Heart right ventricle (tissue), 16 donors: ENCODE measurements at places on chromosomes 5 and 9. TPM values are rescaled to one million over a fixed set of nuclear protein-coding genes. Genes with fewer than 3 reads are reported as not detected.

DNA sequence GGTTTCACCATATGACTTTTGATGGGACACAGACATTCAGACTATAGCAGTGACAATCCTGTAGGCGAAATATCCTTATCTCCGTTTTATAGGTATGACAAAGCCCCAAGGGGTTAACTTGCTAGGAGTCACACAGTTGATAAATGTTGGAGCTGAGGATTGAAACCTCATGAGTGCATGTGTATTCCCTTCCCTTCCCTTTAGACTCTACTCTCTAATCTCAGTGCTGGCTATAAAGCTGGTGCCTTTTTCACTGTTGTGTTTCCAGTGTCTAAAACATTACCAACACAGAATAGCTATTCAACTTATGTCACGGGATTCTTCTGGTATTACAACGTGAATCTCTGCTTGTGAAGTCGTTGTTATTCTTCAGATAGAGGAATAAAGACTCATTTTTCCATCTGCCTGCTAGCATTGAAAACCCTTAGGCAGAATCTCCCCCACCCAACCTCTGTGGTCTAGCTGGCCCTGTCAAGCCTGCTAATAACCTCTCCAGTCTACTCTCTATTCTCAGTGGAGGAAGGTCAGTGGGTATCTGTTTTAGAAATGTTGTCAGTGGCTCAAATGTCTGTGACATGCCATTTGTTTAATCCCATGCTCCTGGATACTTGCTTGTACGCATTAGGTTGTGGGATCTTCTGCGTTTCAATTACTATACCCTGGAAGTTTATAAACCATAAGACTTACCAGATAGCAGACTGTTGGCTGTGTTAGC, 121.2 kb downstream of the TLE4 start:
- H3K4me1 ChIP-seq, result no peaks in the 10 kb centered on the region
- no peak overlapping the region for H3K4me3 ChIP-seq
- H3K27me3 ChIP-seq, result no peaks in the 10 kb centered on the region
- no peak overlapping the region for H3K27ac ChIP-seq
- no peak for DNase-seq
- H3K36me3 ChIP-seq, result no peaks in the 10 kb centered on the region

DNA sequence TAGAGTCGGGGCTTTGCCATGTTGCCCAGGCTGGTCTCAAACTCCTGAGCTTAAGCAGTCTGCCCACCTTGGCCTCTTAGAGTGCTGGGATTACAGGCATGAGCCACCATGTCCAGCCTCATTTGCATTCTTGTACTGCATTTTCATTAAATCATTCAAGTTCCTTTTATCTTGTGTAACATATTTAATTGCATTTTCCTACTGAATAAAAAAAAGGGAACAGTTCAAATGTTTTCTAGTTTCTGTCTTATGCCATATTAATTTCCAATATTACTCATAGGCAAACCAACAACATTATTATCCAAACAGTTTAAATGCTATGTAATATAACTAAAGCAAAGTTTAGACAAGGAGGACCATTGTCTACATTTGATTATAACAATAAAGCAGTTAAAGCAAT, 6.1 kb downstream of the SLC31A1 start:
- no peak overlapping the region for H3K4me3 ChIP-seq
- peaks cover 7% of the 10 kb centered on the region for H3K36me3 ChIP-seq
- DNase-seq, result no peak

GRCh38 chr9:114119242-114120191, 20.4 kb upstream of the KIF12 start:
- no peak overlapping the region for H3K27ac ChIP-seq
- no peaks in the 10 kb centered on the region for H3K27me3 ChIP-seq
- H3K4me1 ChIP-seq, result peaks cover 11% of the 10 kb centered on the region
- DNase-seq, result no peak
- no peak overlapping the region for H3K4me3 ChIP-seq
- H3K36me3 ChIP-seq, result no peaks in the 10 kb centered on the region

DNA sequence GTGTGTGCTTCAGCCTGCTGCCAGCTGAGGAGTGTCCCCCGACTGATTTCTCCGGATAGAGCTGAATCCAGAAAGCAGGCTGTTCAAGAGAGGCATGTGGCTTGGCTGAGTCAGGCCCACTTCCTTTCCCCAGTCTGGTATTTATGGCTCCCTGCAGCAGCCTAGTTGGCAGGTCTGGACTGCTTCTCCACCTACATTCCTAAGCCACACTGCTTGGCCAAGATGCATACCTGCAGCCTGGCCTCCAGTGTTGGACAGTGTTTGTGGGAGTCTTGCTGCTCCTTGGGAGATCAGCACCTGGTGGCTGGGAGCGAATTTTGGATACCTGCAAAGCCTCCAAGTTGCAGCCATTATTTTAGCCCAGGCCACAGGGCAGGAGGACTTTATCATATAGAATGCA, 670.8 kb downstream of the ACTL7B start:
- DNase-seq, result no peak
- no peaks in the 10 kb centered on the region for H3K27me3 ChIP-seq
- no peak overlapping the region for H3K4me3 ChIP-seq
- no peak overlapping the region for H3K27ac ChIP-seq
- H3K36me3 ChIP-seq, result no peaks in the 10 kb centered on the region
- no peaks in the 10 kb centered on the region for H3K4me1 ChIP-seq

DNA sequence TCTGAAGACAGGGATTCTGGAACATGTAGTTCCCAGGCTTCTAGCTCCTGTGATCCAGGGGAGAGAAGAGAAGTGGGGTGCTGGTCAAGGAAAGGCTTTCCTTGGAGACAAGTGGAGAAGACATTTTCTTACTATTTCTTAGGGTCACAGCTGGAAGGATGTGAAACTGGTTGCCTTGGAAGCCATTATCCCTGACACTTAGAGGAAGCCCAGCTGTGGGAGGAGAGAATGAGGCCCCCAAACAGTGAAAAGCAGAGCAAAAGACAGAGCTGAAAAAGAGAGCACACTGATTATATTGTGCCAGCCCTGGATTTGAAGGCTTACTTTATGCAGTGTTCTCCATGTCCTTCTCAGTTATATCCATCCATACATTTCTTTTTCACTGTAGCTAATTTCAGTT, 17.5 kb upstream of the SHB start:
- no peak overlapping the region for H3K4me3 ChIP-seq
- H3K36me3 ChIP-seq, result no peaks in the 10 kb centered on the region
- H3K4me1 ChIP-seq, result peaks cover 10% of the 10 kb centered on the region
- H3K27ac ChIP-seq, result no peak overlapping the region

DNA sequence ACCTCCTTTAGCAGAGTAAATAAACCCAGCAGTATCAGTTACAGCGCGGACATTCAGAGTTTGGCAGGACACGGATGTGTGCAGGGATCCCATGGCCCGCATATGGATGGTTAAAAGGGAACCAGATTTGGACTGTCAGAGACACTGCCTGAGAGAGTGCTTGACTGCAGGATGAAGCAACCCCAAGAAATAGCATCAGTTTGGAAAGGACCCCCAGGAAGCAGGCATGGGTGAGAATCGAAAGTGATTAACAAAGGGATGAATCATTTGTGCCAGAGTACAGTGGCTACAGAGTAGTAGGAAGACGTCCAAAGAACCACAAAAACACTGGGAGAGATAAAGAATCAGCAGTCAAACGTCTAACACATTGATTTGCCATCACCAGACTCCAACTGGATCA, 5.5 kb downstream of the C7 start:
- no peak overlapping the region for H3K4me3 ChIP-seq
- peak overlapping the region; percentile 60 for H3K27ac ChIP-seq
- no peak for DNase-seq

DNA sequence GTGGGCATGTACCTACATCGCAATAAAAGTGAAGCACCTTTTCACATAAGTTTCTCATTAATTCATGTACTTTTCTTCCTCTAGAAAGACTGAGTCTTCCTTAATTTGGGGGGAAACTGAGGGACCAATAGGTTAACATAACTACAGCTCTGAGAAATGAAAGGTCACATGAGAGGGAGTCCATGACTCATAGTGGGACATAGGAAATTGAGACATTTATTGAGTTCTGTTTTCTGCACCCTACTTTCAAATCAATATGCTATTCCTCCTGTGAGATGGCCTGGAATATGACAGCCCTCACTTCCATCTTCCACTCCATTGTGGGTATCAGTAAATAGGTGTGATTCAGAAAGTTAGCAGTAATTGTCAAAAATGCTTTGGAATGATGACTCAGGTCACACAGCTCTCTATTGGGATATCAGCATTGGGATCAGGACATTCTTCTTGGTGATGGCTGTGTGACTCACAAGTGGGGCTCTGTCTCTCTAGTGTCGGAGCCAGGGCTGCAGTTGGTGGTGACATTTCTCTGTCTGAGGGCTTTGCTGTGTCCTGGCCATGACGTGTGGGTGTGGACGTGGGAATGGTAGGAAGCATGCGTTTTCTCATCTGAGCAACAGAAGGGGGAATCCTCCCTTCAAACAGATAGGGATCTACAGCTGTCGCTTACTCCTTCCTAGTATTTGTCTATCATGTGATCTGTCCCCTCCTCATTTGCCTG, 125.0 kb downstream of the TRIO start:
- H3K27me3 ChIP-seq, result no peaks in the 10 kb centered on the region
- no peak overlapping the region for H3K4me3 ChIP-seq
- no peak for DNase-seq
- H3K36me3 ChIP-seq, result no peaks in the 10 kb centered on the region

- no peak overlapping the region for H3K4me3 ChIP-seq
- no peaks in the 10 kb centered on the region for H3K27me3 ChIP-seq
- no peaks in the 10 kb centered on the region for H3K4me1 ChIP-seq
- no peaks in the 10 kb centered on the region for H3K36me3 ChIP-seq
- no peak overlapping the region for H3K27ac ChIP-seq
These were observed 83.8 kb upstream of the RASA1 start for GRCh38 chr5:87183896-87184295.

- peak; percentile 70 for DNase-seq
- peak within 1 kb of the TSS; percentile 92 for H3K4me3 ChIP-seq
- H3K27me3 ChIP-seq, result no peaks in the 10 kb centered on the region
- peak within 1 kb of the TSS; percentile 92 for H3K27ac ChIP-seq
- H3K4me1 ChIP-seq, result peaks cover 29% of the 10 kb centered on the region
- no peaks in the 10 kb centered on the region for H3K36me3 ChIP-seq
These were observed at the start of gene CCNJL for GRCh38 chr5:160312134-160312959. Gene CCNJL, minus strand, starts transcription at chr5:160312564. Its CDS starts 641 bp downstream, at chr5:160311923.

DNA sequence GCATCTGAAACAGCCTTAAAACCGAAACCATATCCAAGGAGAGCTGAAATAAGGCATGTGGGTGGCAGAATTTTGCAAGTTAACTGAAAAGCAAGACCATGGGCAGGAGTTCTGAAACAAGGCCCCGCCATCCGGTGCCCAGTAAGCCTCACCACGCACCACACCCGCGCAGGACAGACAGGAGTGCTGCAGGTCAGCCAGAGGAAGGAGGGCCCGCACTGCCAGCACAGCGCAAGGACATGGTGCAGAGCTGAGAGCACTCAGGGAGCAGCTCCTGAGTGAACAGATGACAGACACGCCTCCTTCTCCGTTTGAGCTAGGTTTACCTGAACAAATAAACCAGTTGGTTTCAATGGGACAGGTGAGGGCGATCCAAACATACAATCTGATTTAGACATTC, 16.5 kb upstream of the ISCA1 start:
- no peaks in the 10 kb centered on the region for H3K27me3 ChIP-seq
- H3K36me3 ChIP-seq, result peaks cover 100% of the 10 kb centered on the region
- H3K4me3 ChIP-seq, result no peak overlapping the region
- no peak for DNase-seq
- no peak overlapping the region for H3K27ac ChIP-seq

DNA sequence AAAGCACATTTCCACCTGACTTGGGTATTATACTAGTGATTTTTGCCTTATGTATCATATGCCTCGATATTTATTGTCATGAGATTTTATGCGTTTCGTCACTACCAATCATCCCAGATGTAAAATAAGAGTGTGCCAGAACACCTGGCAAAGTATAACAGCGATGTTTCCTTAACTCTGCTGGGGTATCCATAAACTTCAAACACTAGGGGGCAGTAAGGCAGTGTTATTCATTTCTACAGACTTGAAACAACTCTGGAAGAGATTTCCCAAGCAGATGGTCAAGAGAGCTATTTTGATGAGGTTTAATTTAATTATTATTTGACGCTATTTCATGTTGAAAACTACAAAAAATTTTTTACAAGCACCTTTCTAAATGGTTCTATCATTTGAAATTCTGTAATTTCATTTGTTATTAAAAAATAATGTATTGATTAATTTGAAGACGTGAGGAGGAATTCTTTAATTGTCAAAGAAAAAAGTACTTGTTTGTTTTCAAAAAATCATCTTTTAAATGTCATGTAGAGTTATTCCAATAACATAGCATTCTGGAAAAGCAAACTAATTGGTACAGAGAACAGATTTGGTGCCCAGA, 388.5 kb upstream of the CTNND2 start:
- no peaks in the 10 kb centered on the region for H3K27me3 ChIP-seq
- no peak overlapping the region for H3K27ac ChIP-seq
- no peaks in the 10 kb centered on the region for H3K4me1 ChIP-seq
- no peak overlapping the region for H3K4me3 ChIP-seq
- no peak for DNase-seq

GRCh38 chr9:135794057-135794335, 92.0 kb downstream of the KCNT1 start:
- H3K27ac ChIP-seq, result no peak overlapping the region
- H3K4me1 ChIP-seq, result peaks cover 15% of the 10 kb centered on the region

DNA sequence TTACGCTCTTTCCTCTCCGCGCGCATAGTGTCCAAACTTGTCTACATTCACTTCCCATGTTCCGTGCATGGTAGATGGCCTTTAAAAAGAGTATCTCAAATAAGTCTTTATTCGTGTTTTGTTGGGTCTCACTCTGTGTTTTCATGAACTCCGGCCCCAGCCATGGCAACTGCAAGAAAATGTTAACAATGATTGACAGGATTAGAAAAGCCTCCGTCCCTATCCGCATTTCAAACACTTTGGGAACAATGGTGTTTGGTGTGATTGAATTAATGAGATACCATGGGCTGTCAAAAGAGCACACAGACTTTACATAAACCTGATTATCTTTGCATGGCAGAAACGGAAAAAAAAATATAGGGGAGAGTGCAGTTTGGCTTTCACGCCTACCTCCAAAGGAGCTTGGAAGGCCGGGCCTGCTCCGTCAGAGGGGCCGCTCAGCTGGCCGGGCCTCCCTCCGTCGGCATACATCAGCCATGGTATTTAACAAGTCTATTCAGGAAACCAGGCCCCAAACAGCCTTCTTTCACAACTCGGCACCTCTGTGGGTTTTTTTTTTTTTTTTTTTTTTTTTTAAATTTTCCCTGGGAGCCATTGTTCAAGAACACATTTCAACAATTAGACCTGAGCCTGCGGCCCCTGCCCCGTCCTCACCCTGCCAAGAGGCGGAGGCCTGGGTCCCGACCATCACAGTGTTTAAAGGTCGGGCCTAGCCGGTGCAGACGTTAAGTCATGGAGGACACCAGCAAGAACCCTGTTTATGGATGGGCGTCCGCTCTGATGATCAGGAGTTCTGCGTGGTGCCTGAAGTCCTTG, 323.8 kb upstream of the IRX4 start:
- H3K4me1 ChIP-seq, result no peaks in the 10 kb centered on the region
- H3K27ac ChIP-seq, result no peak overlapping the region
- H3K36me3 ChIP-seq, result no peaks in the 10 kb centered on the region
- DNase-seq, result no peak
- H3K4me3 ChIP-seq, result no peak overlapping the region

- no peaks in the 10 kb centered on the region for H3K27me3 ChIP-seq
- no peak for DNase-seq
- no peaks in the 10 kb centered on the region for H3K36me3 ChIP-seq
- peak overlapping the region; percentile 100 for H3K27ac ChIP-seq
These were observed 84.1 kb downstream of the PTPDC1 start for GRCh38 chr9:94168203-94169000.

Gene SLC6A3
- not detected for total RNA-seq

Gene TRMO
- total RNA-seq, result 7.5 TPM

Gene GLIPR2
- total RNA-seq, result 6.4 TPM

Gene LCN1
- not detected for total RNA-seq

Gene IL4
- not detected for total RNA-seq

Gene PDLIM7
- 56.4 TPM for total RNA-seq
